NK-92 treated with Interleukin-12 subunit alpha and Interleukin-12 subunit beta, amount 100 ng/mL, for 24 hours (cell line): ENCODE measurements at places on chromosomes 2 and 18.

GRCh38 chr2:39718483-39718882 lies 52.8 kb downstream of the TMEM178A start:
- no peak for DNase-seq

DNA sequence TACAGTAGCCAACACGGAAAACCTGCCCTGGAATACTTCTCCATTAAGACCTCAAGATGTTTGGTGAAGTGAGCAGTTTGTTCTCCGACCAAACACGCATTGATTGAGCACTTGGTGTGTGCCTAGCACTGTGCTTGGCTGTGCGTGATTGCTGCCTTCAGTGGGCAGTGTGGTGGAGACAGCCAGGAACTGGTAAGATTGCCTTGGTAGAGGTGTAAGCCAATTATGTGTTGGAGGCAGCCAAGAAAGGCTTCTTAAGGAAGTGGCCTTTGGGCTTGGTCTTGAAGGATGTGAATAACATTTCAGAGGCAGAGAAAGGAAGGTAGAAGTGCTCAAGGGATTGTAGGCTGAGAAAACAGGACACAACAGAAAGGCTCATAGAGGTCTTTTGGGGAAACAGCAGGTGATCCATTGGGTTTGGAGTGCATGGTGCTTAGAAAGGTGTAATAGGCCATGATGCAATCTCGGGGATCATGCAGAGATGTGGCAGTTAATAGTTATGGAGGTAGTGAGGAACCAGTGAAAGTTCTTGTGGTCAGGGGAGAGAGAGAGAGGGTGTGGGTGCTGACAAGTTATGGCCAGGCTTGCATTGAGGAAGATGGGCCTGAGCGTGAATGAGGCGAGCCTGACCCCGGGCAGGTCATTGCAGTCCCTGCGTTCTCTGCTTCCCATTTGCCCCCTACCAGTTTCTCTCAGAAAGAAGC lies 6.3 kb downstream of the B3GNT2 start:
- DNase-seq, result no peak

GRCh38 chr2:164023896-164024295 lies 288.1 kb upstream of the FIGN start:
- no peak for DNase-seq

DNA sequence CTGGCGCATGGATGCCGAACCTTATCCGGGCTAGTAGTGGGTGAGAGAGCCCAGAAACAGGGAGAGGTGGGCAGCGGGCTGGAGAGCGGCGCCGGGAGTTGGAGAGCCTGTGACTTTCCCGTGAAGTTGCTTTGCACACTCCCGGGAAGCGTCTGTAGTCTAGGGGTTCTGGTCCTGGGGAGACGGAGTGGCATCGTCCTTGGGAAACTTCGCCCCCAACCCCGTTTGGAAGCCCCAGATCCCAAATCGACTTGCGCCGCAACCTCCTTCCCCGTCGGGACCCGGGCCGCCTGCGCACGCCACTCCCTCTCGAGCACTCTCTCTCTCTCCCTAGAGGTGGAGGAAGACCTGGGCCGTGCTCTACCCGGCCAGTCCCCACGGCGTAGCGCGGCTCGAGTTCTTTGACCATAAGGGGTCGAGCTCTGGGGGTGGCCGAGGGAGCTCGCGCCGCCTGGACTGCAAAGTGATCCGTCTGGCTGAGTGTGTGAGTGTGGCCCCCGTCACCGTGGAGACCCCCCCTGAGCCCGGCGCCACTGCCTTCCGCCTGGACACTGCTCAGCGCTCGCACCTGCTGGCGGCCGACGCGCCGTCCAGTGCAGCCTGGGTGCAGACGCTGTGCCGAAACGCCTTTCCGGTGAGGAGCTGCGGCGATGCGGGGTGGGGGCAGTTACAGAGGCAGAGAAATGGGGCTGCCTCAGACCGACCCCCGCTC lies 456 bp downstream of the DOK1 start:
- no peak for DNase-seq

DNA sequence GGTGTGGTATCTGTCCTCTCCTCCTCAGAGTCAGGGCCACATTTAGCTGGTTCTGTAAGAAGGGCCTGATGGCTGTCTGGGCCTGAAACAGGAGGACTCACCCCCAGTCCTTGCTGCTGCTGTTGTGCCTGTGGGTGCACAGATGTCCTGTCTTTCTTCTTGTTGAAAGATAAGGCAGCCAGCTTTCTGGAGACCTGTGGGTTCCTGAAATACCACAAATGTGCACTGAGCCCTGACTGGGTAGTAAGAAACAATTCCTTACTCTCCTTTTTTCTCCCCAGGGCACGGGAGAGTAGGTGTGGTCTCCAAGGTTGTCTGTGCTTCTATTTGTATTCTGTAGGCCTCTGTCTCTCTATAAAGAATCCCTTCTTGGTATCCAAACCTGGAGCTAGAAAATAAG lies 96.2 kb upstream of the DLX2 start:
- no peak for DNase-seq

DNA sequence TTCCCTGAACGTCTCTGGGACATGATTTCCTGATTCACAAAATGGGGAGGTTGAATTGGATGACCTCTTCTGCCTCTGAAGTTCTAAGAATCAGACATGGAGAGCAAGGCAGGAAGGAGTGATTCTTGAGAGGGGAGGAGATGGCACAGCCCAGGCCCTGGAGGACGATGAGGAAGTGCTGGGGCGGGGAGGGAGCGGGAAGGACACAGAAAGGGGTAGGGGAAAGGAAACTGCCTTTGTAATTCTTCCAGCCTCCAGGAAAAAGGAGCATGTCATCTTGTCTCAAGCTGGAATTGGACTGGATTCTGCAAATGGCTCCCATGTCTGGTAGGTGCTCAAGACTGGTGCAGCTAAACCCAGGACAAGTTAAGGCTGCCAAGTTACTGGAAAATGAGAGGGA lies 97.0 kb upstream of the NCK2 start:
- no peak for DNase-seq

- DNase-seq, result no peak
Measured at GRCh38 chr2:202373490-202373889, 2.6 kb upstream of the BMPR2 start.
